ENCODE measurements at places on chromosomes 12 and 14.

- DNase-seq = no peak
Measured at GRCh38 chr12:6193853-6194815, 6.1 kb upstream of the CD9 start.

GRCh38 chr12:24226745-24227350 lies 277.4 kb upstream of the SOX5 start:
- no peak for DNase-seq

DNA sequence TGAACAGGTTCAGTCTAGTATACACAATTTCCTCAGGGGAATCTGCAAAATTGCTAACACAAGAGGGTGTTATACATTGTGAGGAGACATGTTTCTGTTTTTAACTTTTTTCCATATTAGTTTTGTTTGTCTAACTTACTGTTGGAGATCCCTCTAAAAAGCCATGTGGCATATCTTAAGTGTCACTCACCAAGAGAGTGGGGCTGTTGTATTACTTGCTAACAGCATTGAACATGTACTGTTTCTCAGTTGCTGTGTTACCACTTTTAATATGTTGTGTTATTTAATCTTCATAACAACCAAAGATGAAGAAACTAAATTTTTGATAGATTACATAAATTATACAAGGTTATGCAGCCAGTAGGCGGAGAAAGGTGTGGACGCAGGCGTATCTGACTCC lies 154.3 kb upstream of the NPAS3 start:
- DNase-seq = no peak

- DNase-seq = peak; percentile 17
Measured at GRCh38 chr14:24481622-24482324, 26.3 kb downstream of the CMA1 start.

- no peak for DNase-seq
Measured at GRCh38 chr14:55105991-55106390, 23.1 kb upstream of the LGALS3 start.

DNA sequence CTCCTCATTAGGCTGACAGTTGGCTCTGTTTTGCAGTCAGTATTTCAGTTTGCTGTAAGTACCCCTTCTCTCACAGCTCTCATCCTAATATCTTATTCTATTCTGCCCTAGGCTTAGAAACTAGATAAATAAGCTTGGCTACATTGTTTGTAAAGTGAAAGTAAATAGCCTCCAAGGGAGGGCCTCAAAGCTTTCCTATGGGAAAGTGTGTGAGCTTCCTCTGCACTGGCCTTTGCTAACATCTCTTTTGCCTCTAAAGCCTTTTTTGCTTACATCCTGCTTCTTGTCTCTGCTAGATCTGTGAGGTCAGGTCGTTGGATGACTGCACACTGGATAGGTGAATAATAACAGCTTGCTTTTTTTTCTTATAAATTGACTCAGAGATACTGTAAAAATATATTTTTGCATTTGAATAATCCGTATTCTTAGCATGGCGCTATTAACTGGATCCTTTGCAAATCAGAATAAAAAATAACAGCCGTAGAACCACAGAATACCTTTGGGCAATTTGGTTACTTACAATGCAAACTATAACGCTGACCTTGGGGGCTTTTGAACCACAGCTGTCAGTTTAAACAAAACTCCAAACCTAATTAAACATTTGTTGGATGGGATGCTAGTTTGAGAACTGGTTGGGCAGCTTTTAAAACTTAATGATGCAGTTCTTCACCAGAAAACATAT lies 55.1 kb downstream of the TTC6 start:
- no peak for DNase-seq

- no peak for DNase-seq
Measured at GRCh38 chr14:32588448-32589320, 259.6 kb downstream of the AKAP6 start.

DNA sequence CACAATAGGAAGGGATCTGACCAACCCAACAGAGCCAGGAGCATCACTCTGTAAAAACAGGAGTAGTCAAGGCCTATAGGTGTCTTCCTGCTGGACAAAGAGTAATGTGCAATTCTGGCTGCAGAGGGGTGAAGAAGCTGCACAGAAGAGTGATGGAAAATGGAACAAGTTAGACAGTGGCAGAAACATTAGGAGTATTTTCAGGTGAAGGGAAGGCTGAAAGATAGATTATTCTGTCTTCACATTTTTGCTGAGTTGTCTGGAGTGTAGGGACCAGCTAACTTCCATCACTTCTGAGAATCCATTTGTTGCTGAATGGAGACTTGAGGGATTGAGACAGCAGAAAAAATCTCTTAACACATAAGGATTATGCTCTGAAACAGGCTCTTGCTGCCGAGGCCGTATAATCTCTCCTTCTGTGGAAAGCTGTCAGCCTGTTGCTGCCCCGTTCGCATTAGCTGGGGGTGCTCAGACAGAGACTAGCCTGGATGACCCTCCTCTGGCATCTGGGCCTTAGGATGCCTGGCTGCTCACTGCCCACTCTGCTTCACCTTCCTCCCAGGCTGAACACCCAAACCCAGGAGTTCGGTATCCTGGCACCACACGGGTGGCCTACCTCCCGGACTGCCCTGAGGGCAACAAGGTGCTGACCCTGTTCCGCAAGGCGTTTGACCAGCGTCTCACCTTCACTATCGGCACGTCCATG lies 3.1 kb upstream of the ARHGEF25 start:
- no peak for DNase-seq

DNA sequence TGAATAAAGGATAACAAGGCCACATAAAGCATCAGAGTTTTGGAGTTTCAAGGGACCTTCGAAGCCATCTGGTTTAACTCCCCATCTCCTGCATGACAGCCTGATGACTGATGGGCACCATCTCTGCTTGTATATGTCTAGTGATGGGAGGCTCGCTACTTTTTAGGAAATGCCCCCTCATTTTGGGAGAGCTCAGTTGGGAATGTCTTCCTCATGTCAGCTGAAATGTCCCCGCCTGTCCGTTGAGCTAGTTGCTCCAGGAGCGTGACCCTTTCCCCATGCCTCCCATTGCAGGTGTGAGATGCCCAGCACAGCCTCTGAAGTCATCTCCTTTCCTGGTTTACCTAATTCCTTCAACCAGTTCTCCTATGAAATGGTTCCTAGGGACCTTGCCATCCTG lies 69.6 kb upstream of the CAPRIN2 start:
- DNase-seq = no peak

- no peak for DNase-seq
Measured at GRCh38 chr12:98085046-98085755, 430.2 kb upstream of the TMPO start.

Data from T-helper 1 cell (primary cell).